ENCODE measurements at places on chromosomes 4 and X.

- DNase-seq = no peak
Observed at GRCh38 chr4:24930151-24930550, 17.3 kb upstream of the CCDC149 start.

DNA sequence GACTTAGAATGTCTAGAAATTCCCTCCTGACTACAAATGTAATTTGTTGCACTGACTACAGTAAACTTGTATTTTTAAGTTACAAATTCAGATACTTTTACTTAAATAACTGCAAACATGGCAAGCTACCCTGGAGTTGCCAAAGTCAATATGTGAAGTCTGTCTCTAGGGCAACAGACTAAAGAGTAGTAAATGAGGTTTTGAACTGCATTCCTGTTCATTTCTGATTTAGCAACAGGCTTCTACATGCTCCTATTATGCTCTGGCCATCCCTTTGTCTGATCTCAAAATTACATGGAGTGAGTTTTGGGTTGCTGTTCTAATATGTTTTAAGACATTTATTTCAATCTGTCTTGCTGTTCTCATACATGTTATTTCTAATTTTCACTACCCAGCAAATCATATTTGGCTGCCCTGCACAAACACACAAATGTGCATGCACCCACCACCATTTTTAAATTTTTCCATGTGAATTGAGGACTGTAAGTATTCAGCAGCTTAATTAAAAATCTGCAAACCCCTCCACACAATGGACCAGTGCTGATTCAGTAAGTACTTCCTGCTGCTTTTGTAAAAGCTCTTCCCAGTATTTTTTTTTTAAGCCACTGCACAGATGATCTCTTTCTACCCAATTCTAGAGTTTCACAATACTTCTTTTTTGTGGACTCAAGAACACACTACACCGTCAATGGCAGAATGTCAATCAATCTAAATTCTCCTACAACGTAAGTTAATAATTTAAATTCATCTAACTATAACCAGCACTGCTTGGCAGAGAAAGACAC, 26.7 kb downstream of the SH3RF1 start:
- DNase-seq = no peak

GRCh38 chrX:120662662-120663061, 32.8 kb upstream of the C1GALT1C1 start:
- DNase-seq = no peak

DNA sequence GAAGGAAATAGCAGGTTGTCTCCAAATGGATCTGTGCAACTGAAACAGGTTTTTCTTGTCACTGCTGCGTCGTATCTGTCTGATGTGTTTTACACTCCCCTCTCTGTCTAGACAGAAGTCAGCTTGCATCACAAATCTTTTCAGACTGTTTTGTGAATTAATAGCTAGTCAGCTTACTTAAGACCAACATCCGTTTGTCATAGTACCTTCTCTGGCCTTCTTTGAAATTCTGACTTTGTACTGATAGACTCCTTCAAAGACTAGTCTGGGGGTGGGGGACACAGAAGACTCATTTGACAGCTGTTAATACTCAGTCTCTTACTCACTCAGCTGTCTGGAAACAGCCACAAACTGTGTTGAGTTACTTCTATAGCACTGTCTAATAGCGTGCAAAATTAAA, 197.8 kb downstream of the PALLD start:
- no peak for DNase-seq

DNA sequence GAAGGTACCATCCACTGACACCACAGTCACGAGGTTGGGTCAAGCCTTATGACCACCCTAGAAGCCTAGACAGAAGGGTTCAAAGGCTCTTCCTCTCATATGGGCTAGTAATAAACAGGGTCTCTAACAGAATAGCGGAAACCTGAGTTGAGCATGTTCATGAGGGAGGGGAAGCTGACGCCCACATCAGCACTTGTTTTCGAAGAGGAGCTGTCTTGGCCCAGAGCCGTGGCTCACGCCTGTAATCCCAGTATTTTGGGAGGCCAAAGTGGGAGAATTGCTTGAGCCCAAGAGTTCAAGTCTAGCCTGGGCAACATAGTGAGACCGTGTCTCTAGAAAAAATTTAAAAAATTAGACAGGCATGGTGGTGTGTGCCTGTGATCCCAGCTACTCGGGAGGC, 21.5 kb upstream of the TMSB4X start:
- DNase-seq = no peak

GRCh38 chr4:121307445-121308327, 73.1 kb downstream of the QRFPR start:
- DNase-seq = no peak
